PC-9 (cell line): ENCODE measurements at places on chromosomes 4 and X.

GRCh38 chrX:22800360-22800759 is 199.4 kb upstream of the DDX53 start:
- peaks cover 9% of the 10 kb centered on the region; the same call in 1 of the 2 replicates for H3K4me1 ChIP-seq
- H3K36me3 ChIP-seq: no peaks in the 10 kb centered on the region
- no peaks in the 10 kb centered on the region for H3K27me3 ChIP-seq
- H3K27ac ChIP-seq: peak overlapping the region; percentile 44
- H3K4me3 ChIP-seq: no peak overlapping the region
- peak; percentile 21 for DNase-seq

DNA sequence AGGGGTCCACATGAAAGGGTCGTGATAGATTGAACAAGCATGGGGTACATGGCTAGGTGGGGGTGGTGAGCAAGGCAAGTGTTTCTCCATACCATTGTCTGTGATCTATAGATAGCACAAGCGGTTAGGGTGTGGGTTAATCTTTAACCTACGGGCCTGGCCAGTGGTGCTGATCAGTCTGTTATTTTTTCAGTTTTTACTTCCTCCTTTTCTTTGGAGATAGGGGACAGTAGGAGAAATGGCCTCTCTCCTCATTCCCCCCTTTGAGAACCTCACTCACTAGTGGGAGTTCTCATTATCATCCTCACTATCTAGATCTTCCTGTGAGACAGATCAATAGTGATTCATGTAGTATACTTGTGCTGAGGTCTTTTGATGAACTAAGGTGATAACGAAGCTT is 16.2 kb upstream of the GPKOW start:
- H3K4me1 ChIP-seq: no peaks in the 10 kb centered on the region
- no peaks in the 10 kb centered on the region for H3K27me3 ChIP-seq
- H3K36me3 ChIP-seq: no peaks in the 10 kb centered on the region
- no peak overlapping the region for H3K27ac ChIP-seq
- DNase-seq: no peak

- no peaks in the 10 kb centered on the region for H3K27me3 ChIP-seq
- H3K4me3 ChIP-seq: no peak overlapping the region
- DNase-seq: no peak
- no peak overlapping the region for H3K27ac ChIP-seq
- H3K36me3 ChIP-seq: no peaks in the 10 kb centered on the region
- H3K4me1 ChIP-seq: no peaks in the 10 kb centered on the region
Observed at GRCh38 chr4:145012841-145013240, 85.2 kb downstream of the ANAPC10 start.

GRCh38 chr4:185838104-185838452 is 26.1 kb upstream of the SORBS2 start:
- H3K36me3 ChIP-seq: no peaks in the 10 kb centered on the region
- no peaks in the 10 kb centered on the region for H3K27me3 ChIP-seq
- peaks cover 29% of the 10 kb centered on the region for H3K4me1 ChIP-seq

- H3K36me3 ChIP-seq: no peaks in the 10 kb centered on the region
- H3K27ac ChIP-seq: no peak overlapping the region
- no peak for DNase-seq
- no peaks in the 10 kb centered on the region for H3K4me1 ChIP-seq
- H3K27me3 ChIP-seq: no peaks in the 10 kb centered on the region
Observed at GRCh38 chr4:114582621-114583020, 16.0 kb upstream of the UGT8 start.

DNA sequence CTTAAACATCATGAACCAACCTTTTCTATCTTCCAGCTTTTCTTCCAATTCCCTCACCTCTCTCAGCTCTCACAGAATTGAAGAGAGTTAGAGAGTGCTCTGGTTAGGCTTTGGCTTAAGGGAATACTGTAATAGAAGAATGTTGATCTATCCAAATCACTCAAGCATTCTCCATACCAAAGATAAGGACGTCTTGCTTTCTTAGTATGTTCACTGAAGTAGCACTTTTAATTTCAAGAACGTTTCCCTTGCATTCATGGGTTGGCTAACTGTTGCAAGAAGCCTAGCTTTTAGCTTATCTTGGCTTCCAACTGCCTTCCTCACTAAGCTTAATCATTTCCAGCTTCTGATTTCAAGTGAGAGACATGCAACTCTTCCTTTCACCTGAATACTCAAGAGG is 43.2 kb downstream of the FANCB start:
- H3K4me1 ChIP-seq: no peaks in the 10 kb centered on the region
- H3K27me3 ChIP-seq: no peaks in the 10 kb centered on the region

DNA sequence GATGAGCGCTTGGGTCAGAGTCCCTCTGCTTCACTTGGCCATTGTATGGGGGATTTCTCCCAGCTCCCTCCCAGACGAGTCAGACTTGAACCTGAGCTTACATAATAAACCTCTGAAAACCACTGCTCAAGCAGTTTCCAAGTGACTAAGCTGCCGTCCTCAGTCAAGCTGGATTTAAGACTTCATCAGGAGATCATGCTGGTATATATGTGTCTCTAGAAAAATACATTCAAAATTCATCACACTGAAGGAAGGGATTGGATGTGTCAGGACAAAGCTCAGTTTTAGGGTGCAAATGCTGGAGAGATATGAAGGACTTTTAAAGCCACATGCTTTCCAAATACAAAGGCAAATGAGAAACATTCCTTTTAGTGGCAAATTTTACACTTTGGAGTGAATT is 114.3 kb downstream of the QDPR start:
- no peak overlapping the region for H3K27ac ChIP-seq
- H3K27me3 ChIP-seq: peaks cover 30% of the 10 kb centered on the region
- H3K36me3 ChIP-seq: no peaks in the 10 kb centered on the region
- DNase-seq: no peak
- no peaks in the 10 kb centered on the region for H3K4me1 ChIP-seq
- H3K4me3 ChIP-seq: no peak overlapping the region

DNA sequence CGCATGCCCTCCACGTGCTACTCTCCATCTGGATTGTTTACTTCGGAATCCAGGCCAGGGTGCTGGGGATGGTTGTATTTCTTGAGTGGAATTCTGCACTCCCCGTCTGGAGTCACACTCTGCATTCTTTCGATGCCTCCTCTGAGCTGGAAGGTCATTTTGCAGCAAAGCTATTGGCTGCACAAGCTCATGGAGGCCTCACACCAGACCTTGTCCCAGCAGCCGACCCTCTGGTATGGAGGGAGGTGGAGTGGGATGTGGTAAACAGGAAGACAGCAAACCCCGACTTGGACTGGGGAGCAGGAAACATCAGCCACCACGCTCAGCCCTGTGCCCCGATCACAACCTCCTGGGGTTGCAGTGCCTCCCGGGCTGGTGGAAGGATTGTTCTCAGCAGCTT is 225.3 kb upstream of the LNX1 start:
- H3K4me1 ChIP-seq: no peaks in the 10 kb centered on the region
- no peak overlapping the region for H3K4me3 ChIP-seq
- no peak for DNase-seq
- no peak overlapping the region for H3K27ac ChIP-seq
- no peaks in the 10 kb centered on the region for H3K36me3 ChIP-seq

- no peak for DNase-seq
- no peaks in the 10 kb centered on the region for H3K36me3 ChIP-seq
- no peak overlapping the region for H3K4me3 ChIP-seq
- no peaks in the 10 kb centered on the region for H3K27me3 ChIP-seq
- no peaks in the 10 kb centered on the region for H3K4me1 ChIP-seq
- no peak overlapping the region for H3K27ac ChIP-seq
Observed at GRCh38 chr4:154132406-154132805, 343.5 kb upstream of the SFRP2 start.

DNA sequence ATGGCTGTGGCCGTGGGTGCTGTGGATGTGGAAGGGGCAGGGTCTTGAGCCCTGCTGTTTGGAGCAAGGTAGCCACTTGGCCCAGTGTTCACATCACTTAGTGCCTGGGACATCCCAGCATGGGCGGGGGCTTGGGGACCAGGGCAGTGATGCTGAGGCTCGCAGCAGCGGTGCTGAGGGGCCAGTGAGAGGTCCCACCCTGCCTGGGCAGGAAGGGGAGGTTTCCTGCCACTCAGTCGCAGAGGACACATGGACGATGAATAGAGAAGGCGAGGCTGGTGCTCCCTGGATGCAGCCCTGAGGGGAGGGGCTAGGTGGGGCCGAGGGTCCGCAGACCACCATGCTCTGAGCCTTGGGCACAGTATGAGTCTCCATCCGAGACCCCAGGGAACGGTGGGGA is 25.7 kb downstream of the DOK7 start:
- peaks cover 14% of the 10 kb centered on the region for H3K4me1 ChIP-seq
- H3K36me3 ChIP-seq: no peaks in the 10 kb centered on the region
- no peak for DNase-seq
- no peak overlapping the region for H3K27ac ChIP-seq
- H3K4me3 ChIP-seq: no peak overlapping the region
- no peaks in the 10 kb centered on the region for H3K27me3 ChIP-seq

- H3K36me3 ChIP-seq: no peaks in the 10 kb centered on the region
- H3K27ac ChIP-seq: no peak overlapping the region
- H3K4me1 ChIP-seq: no peaks in the 10 kb centered on the region
- H3K27me3 ChIP-seq: no peaks in the 10 kb centered on the region
Observed at GRCh38 chr4:43732829-43733426, 715.7 kb downstream of the KCTD8 start.
